Pancreas (tissue), 10 donors: ENCODE measurements at places on chromosomes 13 and 19. TPM values are rescaled to one million over a fixed set of nuclear protein-coding genes. Genes with fewer than 3 reads are reported as not detected.

The KLK4 gene
- total RNA-seq, result not detected

The CYP2A6 gene
- total RNA-seq, result not detected

The IGFL1 gene
- not detected for total RNA-seq

The ARID3A gene
- total RNA-seq, result 8.5 TPM

The SYCN gene
- 3,614 TPM for total RNA-seq

The IGSF23 gene
- total RNA-seq, result 1.3 TPM

The GFY gene
- total RNA-seq, result not detected

The CEBPA gene
- total RNA-seq, result 6.2 TPM

The SERPINE3 gene
- not detected for total RNA-seq

The OR4F17 gene
- total RNA-seq, result not detected

The NLRP9 gene
- total RNA-seq, result not detected

The BSG gene
- 169 TPM for total RNA-seq

The ICAM4 gene
- 0.23 TPM for total RNA-seq

The COMP gene
- total RNA-seq, result 0.58 TPM

The CEACAM16 gene
- total RNA-seq, result 0.16 TPM

The FFAR1 gene
- 0.69 TPM for total RNA-seq

The COG3 gene
- 19.9 TPM for total RNA-seq

The ERFL gene
- total RNA-seq, result 0.06 TPM

The PRODH2 gene
- 6.4 TPM for total RNA-seq

The ZNF606 gene
- 4.8 TPM for total RNA-seq

The VAV1 gene
- total RNA-seq, result 2.5 TPM

The COX6B2 gene
- total RNA-seq, result not detected

The ENOX1 gene
- 1.4 TPM for total RNA-seq

The SIGLEC8 gene
- not detected for total RNA-seq

The MAMSTR gene
- total RNA-seq, result 0.69 TPM

The AZU1 gene
- total RNA-seq, result not detected

The THOP1 gene
- 19.7 TPM for total RNA-seq

The ADAMTSL5 gene
- 0.67 TPM for total RNA-seq
